Left ventricle myocardium inferior (tissue), 1 donor: ENCODE measurements at places on chromosomes 2 and 18. TPM values are rescaled to one million over a fixed set of nuclear protein-coding genes. Genes with fewer than 3 reads are reported as not detected.

DNA sequence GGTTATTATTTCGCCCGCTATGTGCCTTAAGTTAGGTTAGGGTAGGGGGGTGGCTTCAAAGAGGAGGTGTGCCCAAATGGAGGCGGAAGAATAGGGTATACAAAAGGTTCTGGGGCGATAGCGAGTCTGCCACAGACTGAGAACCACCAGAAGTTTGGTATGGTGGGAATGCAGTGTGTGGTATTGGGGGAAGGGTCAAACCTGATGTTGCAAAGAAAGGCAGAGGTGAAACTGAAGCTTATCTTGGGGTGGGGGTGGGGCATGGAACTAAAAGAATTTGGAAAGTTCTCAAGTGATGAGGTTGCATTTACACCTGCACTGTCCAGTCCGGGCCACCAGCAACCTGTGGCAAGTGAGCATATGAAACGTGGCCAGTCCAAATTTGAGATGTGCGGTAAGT lies 11.8 kb upstream of the CCBE1 start:
- no peak for DNase-seq

DNA sequence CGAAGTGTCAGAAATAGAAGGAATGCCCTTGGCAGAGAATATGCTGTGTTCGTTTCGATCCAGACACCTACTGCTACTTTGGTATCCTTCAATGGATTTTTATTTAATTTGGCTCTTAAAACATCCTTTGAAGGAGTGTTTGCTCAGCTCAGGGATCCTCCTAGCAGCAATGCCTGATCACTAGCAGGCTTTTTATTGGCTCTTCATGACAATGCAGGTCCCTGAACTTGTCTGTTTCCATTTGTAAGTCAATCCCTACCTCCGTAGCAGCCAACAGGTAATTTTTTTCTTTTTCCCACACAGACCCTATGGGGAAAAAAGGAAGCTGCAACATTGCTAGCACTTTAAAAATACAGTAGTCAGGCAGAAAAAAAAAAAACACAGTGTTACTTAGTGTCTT lies 366.2 kb upstream of the LRRTM1 start:
- no peak for DNase-seq

GRCh38 chr2:47437287-47437686 lies 34.3 kb downstream of the MSH2 start:
- no peak for DNase-seq

DNA sequence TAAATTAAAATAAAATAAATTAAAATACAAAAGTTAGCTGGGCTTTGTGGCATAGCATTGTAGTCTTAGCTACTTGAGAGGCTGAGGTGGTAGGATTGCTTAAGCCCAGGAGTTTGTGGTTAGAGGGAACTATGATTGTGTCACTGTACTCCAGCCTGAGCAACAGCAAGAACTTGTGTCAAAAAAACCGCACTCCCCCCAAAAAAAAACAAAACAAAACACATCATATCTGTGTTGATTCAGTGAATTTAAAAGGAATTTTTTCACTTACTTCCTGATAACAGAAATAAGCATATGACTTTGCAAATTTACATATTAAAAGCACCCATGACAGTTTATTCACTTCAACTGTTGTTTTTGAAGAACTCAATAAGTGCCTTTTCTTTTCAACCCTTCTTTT lies 68.1 kb upstream of the PELI1 start:
- no peak for DNase-seq

The LOXL3 gene
- 4.7 TPM for total RNA-seq

DNA sequence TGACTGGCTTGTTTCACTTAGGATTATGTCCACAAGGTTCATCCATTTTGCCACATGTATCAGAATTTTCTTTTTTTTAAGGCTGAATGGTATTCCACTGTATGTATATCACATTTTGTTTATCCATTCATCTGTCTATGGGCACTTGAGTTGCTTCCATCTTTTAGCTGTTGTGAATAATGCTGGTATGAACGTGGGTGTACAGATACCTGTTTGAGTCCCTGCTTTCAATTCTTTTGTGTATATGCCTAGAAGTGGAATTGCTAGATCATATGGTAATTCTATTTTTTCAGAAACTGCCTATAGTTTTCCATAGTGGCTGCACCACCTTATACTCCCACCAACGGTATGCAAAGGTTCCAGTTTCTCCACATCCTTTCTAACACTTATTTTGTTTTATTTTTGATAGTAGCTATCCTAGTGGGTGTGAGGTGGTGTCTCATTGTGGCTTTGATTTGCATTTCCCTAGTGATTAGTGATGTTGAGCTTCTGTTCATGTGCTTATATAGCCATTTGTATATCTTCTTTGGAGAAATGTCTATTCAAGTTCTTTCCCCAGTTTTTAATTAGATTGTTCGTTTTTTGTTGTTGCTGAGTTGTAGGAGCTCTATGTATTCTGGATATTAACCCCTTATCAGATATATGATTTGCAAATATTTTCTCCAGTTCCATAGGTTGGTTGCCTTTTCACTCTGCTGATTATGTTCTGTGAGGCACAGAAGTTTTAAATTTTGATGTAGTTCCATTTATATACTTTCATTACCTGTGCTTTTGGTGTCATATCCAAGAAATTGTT lies 40.7 kb downstream of the TTC39C start:
- no peak for DNase-seq

The ITGA4 gene
- 0.74 TPM for total RNA-seq

GRCh38 chr2:26632624-26633185 lies 8.5 kb downstream of the CIB4 start:
- DNase-seq, result no peak

The GMCL1 gene
- total RNA-seq, result 5.3 TPM

GRCh38 chr2:126475031-126475430 lies 180.9 kb upstream of the GYPC start:
- no peak for DNase-seq

GRCh38 chr18:3171631-3172030 lies 48.1 kb downstream of the MYOM1 start:
- no peak for DNase-seq

- no peak for DNase-seq
Measured at GRCh38 chr18:52723550-52723970, 383.6 kb downstream of the DCC start.

The STAMBP gene
- 35.5 TPM for total RNA-seq

- no peak for DNase-seq
Measured at GRCh38 chr18:77111951-77112746, 20.4 kb downstream of the MBP start.

The NEURL3 gene
- total RNA-seq, result not detected

GRCh38 chr18:54003195-54003594 lies 221.3 kb downstream of the MBD2 start:
- DNase-seq, result no peak

The KIAA2012 gene
- not detected for total RNA-seq

DNA sequence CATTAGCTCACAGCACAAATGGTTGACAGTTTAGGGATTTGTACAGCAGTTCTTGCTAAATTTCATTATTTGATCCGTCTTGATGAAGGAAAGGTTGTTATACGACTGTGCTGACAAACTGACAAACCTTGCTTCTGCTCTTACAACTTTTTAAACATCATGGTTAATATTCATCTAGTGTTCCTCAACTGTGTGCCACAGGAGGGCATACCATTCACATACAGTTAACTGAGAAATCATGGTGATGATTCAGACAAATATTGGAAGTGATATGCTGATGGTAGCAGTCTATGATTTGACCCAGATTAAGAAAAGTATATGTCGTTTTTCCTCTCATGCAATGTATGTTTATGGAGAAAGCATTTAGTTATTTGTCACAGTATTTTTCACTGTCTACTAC lies 129.8 kb upstream of the FSIP2 start:
- no peak for DNase-seq

GRCh38 chr2:153105829-153106578 lies 372.6 kb downstream of the RPRM start:
- DNase-seq, result no peak

DNA sequence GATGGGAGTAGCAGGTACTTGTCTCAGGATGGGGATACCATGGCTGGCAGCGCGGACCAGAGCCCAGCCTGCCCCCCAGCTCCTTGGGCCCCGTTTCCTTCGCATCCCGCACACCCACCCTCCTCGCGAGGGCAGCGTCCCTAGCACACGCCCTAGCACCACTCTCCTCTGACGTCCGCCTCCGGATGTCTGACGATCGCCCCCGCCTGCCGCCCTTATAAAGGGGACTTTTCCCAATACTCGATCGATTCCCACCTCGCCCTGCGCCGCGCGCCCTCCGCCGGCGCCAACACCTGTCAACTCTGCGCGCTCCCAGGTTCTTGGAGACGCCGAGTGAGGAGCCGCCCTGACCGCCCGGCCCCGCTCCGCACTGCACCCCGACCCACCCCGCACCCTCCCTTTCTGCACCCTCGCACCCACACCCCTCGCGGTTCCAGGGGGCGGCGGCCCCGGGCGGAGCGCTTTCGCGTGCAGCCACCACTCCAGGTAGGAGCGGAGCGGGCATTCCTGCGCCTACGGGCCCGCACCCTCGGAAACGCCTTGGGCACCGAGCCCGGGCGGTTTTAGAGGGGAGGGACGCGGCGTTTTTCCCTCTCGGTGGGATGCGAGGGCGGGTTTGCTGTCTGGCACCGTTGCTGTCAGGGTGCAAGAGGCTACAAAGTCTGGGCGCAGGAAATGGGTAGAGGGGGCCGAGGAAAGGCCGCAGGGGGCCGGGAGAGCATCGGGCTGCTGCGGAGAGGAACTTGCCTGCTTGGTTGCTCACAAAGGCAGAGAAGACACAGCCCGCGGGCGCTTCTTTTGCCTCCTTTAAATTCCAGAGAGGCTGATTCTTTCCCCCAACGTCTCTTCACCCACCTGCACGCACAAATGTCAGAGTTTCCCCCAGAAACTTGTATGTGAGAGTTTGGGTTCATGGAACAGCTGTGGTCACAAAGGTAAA lies at the start of gene SLC5A7:
Gene SLC5A7, plus strand, starts transcription at position 247 of the 940 bp plus-strand sequence. CDS start 1,632 bp downstream, outside the sequence.
- no peak for DNase-seq

The MOGAT1 gene
- total RNA-seq, result 0.44 TPM

- no peak for DNase-seq
Measured at GRCh38 chr2:88201811-88202169, 31.6 kb downstream of the THNSL2 start.

The PSTPIP2 gene
- 1.8 TPM for total RNA-seq
